ENCODE measurements at places on chromosomes 11 and 22.

GRCh38 chr22:36244522-36245391 lies 5.4 kb upstream of the APOL2 start:
- DNase-seq, result no peak

GRCh38 chr11:68982134-68982533 lies 1.3 kb upstream of the MRGPRD start:
- no peak for DNase-seq

- peak; percentile 11 for DNase-seq
Measured at GRCh38 chr11:19558189-19558986, 154.2 kb upstream of the NAV2 start.

- DNase-seq, result no peak
Measured at GRCh38 chr11:125360066-125360465, 136.0 kb downstream of the FEZ1 start.

GRCh38 chr22:41672780-41673509 lies 15.7 kb downstream of the SNU13 start:
- no peak for DNase-seq

DNA sequence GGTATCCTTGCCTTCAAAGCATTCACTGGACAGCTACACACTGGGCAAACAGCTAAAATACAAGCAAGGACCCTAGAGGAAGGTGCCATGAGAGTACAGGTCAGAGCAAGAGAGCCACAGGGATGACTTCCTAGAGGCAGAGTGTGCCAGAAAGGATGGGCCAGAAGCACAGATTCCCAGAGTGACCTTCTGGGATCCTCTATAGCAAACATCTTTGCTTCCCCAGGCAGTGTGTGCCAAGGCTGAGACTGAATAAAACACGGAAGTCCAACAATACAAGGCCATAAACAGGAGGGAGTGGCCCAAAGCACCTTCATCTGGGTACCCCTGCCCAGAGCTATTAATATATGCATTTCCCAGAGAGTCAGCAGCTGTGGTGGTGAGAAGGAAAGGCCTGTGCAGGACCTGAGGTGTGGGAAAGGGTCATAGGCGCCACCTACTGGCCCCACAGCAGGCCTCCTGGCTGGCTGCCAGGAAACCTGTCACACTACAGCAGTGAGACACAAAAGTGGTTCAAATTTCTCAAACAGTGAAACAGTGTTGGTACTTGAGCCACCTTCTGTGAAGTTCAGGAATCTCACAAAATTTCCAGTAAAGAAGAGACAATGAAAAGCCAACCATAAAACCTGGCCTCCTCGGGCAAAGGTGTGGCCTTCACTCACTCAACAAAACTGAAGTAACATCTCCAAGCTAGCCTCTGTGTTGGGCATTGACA lies 20.3 kb downstream of the CLPB start:
- peak; percentile 73 for DNase-seq

DNA sequence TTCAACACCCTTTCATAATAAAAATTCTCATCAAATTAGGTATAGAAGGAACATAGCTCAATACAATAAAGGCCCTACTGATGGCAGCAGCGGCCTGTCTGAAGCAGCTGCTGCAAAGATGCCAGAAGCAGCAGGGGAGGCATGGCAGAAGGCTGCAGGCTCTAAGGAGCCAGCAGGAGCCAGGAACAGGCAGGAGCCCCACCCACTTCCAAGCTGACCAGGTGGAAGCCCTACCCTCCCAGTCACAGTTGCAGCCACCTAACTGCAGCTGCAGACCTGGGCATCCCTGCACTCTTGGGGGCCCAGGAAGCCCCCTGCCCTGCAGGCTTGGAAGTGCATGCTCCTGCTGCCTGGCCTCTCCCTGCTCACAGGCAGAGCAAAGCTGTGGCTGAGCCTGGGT lies 18.2 kb upstream of the OR6A2 start:
- DNase-seq, result no peak

GRCh38 chr22:44584256-44584902 lies 86.3 kb upstream of the RTL6 start:
- no peak for DNase-seq

GRCh38 chr22:26169315-26170111 lies at the start of gene SEZ6L:
Gene SEZ6L (plus strand): TSS chr22:26169462. CDS start chr22:26169670, 208 bp downstream.
- DNase-seq, result no peak

DNA sequence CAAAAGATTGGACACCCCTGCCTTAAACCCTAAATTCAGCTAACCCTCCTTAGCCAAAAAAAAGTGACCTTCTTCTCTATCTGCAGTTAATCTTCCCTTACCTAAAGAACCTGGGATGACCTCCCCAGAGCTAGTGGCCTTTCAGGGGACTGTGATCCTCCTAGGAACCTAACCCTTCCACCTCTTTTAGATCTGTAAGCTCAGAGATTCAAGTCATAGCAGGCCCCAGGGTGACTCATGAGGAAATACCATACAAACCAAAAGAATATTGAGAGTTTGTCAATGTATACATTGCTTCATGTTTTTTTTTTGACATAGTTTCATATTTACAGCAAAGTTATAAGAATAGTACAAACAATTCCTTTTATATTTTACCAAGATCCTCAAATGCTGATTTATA lies 38.3 kb upstream of the CXCR5 start:
- DNase-seq, result no peak

- no peak for DNase-seq
Measured at GRCh38 chr11:61675826-61676225, 4.4 kb upstream of the DAGLA start.

Measured in NCI-H2107 (cell line).